ENCODE measurements at places on chromosomes 5 and 9.

DNA sequence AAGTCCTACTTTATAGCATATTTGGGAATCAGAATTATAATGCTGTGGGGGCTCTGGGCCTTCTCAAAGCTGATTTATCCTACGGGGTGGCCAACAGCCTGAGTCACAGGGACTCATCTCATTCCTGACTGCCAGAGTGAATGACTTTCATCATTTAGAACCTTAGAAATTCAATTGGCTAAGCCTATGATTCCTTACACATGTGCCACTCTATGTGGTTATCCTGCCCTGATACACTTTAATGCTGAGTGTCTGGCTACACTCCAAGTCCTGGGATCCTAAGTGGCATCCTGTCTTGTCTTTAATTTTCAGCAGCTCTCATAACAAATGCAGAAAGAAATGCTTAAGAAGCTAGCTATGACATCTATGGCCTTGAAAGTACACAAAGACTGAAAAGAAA is 75.2 kb upstream of the FREM1 start:
- no peak for DNase-seq

DNA sequence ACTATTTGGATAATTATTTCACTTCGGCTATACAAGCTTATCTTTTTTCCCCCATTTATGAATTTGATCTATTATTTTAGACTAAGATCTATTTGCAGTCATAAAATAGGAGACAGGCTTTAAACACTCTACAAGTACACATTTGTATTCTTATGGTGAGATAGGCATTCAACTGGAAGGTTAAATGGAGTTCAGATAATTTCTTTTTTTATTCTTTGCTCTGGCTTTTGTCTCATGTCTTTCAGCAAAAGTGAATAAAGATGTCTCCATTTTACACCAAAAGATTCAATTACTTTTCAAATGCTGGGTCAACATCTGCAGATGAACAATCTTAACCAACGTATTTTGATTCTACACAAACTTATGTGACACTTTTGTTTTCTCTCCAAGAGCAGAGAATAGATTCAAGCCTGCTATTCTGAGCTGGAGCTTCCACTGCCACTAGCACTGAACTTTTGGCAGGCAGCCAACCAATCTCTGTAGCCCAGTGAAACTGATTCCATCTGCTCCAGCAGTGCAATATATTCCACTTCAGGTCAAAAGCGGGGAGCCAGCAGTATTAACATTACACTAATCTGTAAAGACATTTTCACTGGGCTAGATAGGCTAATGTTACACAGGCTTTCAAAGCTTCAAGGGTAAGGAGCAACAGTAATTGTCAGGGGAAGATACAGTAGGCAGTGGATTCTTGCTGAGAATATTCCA is 452.0 kb upstream of the ZNF608 start:
- DNase-seq, result peak; percentile 35

- no peak for DNase-seq
These were observed 74.1 kb downstream of the HMHB1 start for GRCh38 chr5:143886096-143886495.

DNA sequence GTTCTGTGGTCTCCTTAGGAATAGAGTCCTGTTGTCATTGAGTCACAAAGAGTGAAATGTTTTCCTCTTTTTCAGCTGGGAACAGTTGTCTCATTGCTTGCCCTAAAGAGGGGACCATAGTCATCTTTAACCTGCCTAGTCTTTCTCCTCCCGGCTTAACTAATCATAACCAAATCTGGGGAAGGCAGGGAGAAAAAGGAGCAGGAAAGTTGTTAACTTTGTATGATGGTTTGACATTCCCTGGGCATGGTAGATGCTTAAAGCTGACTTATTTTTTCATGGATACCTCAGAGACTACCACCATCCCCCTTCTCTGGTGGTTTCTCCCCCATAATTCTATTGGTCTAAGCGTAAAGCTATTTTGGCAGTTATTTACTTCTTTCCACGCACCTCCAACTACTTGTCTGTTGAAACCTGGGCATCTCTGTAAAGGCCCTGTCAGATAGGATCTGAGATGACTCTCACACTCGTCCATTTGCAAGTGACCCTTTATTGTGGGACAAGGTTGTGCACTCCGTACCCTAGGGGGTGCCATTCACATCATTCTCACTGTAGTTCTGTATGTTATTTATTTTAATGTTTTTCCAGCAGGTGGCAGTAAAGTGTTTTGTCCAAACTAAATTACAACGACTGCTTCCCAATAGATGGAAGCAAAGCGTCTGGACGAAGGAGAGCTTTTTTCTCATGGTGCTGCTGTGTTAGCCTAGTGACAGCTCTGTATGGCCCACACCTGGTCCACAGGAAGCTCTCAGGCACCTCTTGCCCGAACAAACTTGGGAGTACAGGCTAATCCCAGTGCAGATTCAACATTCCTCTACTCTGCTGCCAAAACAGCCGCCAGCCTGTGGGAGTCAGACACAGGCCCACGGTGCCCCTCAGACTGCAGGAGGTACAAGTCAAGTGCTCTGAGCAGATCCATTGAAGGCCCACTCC is 3.0 kb upstream of the FAM13B start:
- peak; percentile 94 for DNase-seq

DNA sequence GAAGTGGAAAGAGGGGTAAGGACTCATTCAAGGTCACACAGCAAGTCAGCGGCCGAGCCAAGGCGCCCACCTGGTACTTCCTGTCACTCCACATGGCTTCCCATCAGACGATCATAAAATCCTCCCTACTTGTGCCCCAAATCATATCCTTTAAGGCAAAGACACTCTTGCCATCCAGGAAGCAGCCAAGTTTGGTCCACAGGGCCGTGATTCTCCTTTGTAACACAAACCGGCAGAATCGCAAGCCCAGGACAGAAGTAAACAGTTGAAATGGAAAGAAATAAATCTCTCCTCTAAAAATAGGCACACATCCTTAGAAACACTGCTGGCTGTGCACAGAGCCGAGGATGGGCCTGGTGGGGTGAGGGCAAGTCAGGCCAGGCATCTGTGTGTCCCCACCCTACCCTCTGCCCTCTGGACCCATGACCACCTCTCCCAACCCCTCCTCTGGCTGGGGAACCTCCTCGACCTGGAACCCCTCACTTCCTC is 30.5 kb downstream of the TMOD1 start:
- no peak for DNase-seq

DNA sequence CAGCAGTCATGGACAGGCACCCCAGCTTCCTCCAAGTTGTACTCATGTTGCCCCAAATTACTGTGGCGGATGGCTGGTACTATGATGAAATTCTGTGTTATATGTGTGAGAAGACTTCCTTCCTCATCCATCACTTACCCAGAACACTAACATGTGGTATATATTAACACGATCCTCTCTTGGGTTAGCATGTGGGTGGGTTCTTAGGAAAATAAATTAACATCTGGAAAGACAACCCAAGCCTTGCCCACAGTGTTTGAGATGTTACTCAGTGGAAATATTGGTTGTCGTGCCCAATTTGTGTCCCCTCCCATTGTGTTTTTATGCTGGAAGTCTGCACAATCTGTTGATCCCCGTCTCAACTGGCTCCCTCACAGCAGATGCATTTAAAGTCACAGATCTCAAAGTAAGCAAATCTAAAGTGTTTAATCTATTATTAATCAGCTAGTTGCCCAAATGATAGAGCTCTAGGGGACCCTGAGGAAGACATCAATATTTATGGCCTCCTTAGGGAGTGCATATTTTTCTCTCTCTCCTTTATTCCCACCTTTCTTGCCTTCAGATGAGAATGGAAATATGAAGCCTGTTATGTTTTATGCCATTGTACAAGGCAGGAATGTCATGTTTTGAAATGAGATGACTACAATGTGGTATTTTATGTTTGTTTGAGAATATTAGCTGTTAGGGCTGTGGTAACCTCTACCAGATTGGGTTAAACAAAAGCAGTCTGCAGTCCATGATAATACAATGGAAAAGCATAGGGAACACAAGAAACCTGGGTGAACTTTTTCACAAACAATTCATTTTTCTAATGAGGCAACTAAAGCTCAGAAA is 93.9 kb downstream of the GRIA1 start:
- no peak for DNase-seq

GRCh38 chr9:33687779-33688178 is 107.6 kb upstream of the PRSS3 start:
- no peak for DNase-seq

- DNase-seq, result no peak
These were observed 84.8 kb downstream of the ADAMTS2 start for GRCh38 chr5:179260324-179261070.

DNA sequence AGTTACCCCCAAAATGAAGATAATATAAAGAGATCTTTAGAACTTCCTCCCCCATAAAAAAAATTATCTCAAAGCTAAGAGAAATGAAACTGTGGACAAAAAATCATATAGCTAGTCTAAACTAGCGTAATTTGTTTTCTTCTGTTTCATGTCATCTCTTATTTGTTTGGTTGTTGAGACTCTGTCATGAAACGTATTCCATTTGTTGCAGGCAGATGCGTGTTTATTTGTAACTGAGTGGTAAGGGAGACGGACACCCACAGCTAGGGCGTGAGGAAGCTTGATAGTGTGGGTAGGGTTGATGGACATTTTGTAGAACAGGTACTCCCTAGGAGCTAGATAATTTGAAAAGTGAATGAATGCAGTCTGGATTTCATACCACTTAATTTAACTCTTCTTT is 41.9 kb downstream of the OSTF1 start:
- DNase-seq, result no peak

DNA sequence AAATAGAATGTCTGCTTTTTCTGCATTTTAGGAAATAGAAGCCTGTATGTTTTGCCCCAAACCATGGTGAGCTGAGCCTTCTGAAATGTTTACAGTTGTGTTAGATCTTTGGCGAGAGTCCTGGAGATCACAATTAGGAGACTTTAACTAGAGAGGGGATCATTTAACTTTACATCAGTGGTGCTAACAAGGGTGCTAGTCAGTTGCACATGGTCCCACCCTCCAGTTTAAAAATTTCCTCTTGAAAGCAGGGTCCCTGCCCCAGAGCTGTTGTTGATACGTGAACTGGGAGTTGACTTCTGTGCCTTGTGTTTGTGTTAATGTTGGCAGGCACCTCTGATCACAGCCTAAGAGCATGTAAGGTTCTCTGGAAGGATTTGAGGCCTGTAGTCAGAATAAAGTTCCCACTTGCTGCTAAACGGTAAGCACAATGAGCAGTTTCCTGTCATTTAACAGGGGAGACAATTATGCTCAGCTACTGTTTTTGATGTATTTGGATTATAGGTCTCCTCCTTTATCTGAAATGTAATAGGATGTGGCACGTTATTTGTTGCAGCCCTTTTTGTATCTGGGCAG is 43.7 kb downstream of the RASGRF2 start:
- no peak for DNase-seq

- no peak for DNase-seq
These were observed 5.8 kb downstream of the TMEM268 start for GRCh38 chr9:114616684-114617520.

DNA sequence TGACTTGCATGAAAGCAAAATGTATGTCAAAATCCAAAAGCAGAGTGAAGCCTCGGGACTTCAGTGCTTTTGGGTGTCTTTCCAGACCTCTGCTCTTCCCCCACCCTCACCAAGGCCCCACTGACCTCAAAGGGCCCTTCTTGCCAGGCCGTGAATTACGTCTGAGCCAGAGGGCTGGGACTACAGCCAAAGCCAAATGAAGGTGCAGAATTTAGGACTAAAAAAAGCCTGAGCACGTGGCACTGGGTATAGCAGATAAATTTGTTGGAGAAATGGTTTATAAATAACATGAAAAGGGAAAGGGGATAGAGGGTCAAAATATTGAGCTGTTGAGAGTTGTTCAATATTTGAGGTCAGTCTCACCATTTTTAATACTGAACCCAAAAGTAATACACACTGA is 163.4 kb downstream of the GHR start:
- no peak for DNase-seq

DNA sequence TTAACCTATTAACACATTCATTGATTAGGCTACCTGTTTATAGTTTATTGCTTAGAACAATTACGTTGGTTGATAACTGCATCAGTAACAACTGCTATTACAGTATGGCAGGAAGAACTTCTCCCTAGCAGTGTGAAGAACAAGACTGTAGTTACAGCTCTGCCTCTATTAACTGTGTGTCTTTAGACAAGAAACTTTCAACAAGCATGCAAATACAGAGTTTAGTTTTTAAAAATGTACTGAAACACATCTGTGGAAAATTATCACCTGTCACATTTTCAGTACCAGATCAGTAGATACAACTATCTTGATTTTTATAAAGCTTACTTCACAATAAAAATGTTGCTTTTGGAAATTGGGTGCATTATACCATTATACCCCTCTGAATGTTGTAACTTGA is 22.2 kb downstream of the ELL2 start:
- DNase-seq, result no peak

DNA sequence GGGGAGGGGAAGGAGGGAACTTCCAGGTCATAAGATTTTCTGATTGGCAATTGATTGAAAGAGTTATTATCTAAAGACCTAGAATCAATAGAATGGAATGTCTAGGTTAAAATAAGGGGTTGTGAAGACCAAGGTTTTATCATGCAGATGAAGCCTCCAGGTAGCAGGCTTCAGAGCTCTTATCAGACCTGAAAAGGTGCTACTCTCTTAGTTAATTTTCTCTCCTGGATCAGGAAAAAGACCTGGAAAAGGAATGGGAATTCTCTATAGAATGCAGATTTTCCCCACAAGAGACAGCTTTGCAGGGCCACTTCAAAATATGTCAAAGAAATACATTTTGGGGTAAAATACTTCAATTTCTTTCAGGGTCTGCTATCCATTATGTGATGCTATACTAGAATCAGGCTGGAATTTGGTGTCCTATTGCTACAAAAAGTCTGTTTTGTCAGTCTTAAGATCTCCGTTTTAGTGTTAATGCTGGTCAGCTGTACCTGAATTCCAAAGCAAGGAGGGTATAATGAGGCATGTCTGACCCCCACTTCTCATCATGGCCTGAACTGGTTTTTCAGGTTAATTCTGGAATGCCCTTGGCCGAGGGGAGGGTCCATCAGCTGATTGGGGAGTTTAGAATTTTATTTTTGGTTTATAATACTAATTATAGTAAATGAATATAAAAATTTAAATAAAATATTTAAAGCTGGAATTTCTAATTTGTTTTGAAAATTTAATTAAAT is 16.6 kb upstream of the STOM start:
- DNase-seq, result no peak

DNA sequence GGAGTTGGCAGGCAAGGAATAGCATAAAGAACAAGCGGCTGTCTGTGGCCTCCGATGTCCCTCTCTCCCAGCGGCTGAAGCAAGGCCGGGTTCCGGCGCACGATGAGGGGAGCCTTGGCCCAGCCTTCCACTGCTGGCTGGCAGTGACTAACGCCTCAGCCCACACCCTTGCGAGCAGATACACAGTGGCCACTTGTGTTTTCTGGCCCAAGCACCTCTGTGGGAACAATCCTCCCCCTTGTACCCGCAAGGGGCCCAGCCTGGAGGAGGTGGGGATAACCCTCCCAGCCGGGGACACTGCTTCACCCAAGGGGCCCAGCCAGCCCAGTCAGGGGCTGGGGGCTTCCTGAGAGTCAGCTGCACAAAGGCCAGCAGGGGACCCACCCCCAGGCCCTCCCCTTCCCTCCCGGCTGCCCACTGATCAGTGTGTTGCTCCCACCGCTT is 23.2 kb downstream of the STK10 start:
- DNase-seq, result peak; percentile 44

- DNase-seq, result no peak
These were observed 247.5 kb upstream of the TMEM161B start for GRCh38 chr5:88515881-88516819.
